ENCODE measurements at places on chromosomes 2 and 18. TPM values are rescaled to one million over a fixed set of nuclear protein-coding genes. Genes with fewer than 3 reads are reported as not detected.

GRCh38 chr2:231632559-231633142 is 40.0 kb downstream of the TEX44 start:
- no peak for DNase-seq

DNA sequence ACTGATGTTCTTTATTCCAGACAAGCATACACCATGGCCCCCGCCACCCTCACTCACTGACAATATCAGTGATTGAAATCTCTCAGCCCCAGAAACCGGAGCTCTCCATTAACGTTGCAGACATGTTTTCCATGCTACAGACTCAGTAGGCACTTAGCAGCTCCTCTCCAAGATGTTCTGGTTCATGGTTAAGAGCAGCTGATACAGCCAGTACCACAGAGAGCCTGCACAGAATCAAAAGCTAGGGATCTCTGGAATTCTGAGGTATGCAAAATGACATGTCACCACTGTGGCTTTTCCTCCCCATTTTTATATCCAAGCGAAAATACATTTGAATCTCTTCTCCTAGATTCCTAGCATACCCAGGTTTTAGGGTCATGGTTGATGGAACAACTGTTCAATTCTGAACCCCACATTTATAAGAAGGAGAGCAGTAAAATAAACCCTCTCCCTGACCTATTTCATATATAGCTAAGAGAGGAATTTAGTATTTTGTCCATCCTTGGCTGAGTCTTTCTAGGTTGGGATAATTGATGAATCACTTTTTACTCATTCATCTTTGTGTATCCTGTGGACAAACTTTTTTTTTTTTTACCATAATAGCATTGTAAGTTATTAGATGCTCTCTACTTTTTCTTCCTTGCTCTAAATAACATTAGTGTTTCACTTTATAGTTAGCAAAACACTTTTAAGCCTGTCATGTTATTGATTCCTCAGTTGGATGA is 488.4 kb upstream of the PIK3C3 start:
- no peak for DNase-seq

- DNase-seq, result no peak
Measured at GRCh38 chr2:132845339-132845738, 175.3 kb upstream of the LYPD1 start.

GRCh38 chr2:31083234-31083993 is 54.8 kb downstream of the GALNT14 start:
- no peak for DNase-seq

GRCh38 chr18:3791238-3791637 is 341.3 kb downstream of the TGIF1 start:
- DNase-seq, result no peak

The KATNAL2 gene
- total RNA-seq, result 6.3 TPM

DNA sequence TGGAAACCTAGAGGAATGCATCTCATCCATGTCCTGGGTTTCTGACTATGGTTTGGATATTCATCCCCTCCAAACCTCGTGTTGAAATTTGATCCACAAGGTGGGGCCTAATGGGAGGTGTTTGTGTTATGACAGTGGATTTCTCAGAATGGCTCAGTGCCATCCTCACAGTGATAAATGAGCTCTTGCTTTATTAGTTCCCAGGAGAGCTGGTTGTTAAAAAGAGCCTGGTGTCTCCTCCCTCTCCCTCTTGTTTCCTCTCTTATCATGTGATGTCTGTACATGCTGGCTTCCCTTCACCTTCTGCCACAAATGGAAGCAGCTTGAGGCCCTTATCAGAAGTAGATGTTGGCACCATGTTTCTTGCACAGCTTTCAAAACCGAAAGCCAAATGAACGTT is 424.3 kb downstream of the DCC start:
- DNase-seq, result no peak

GRCh38 chr2:174158003-174158402 is 90.3 kb downstream of the OLA1 start:
- DNase-seq, result no peak

The ANKRD30B gene
- 0.20 TPM for total RNA-seq

The SALL3 gene
- total RNA-seq, result under 0.01 TPM

GRCh38 chr18:10261344-10262276 is 192.8 kb upstream of the APCDD1 start:
- DNase-seq, result peak; percentile 63

GRCh38 chr2:96485751-96486651 is 19.2 kb downstream of the NEURL3 start:
- DNase-seq, result peak; percentile 25

The HOXD1 gene
- 0.30 TPM for total RNA-seq

- no peak for DNase-seq
Measured at GRCh38 chr2:239763433-239764097, 261.6 kb downstream of the NDUFA10 start.

DNA sequence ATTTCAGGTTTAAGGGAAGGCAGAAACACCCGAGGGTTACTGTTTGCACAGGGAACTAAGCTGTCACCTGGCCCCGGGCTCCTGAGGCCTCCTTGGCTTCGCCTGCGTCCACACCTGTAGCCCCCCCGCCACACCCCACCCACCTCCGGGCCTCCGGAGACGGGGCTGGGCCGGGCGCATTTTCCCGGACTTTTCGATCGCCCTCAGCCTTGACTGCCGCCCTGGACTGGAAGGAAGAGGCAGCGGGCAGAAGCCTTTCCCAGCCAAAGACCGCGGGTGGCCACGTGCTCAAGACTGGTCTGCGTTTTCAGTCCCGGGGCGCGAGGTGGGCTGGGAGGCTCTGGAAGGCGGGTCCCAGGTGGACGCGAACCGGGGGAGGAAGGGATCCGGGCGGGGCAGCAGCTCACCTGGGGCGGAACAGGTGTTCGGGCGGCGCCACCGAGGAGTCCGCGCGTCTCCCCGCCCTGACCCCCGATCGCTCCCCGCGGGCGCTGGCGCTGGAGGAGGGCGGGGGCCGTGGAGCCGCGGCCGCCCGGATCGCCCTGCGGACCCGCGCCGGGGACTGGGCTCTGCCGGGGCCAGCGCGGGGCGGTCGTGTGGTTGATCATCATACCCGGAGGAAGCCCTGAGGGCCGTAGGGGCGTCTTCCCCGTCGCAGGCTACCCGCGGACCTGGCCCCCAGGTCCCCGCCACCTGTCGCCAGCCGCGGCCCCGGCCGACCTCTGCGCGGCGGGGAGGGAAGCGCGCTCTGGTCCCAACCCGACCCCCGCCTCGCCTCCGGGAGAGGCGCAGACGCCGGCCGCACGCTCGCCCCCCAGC is 3.2 kb downstream of the ID2 start:
- no peak for DNase-seq

DNA sequence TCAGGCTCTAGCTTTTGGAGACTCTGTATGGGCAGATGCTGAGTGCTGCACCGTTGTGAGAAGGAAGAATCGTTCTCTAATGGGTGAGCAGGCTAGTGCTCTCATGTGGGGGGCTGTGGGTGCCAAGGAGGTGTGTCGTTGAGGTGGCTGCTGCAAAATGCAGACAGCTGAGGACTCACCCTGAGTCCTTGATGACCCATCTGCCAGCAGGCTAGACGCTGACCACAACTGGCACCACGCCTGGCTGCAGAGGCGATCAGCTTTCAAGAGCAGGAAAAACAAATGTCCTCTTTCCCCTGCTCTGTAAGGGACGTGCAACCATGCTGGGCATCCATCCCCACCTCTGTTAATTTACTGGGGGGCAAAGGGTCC is 48.2 kb downstream of the HAUS1 start:
- no peak for DNase-seq

DNA sequence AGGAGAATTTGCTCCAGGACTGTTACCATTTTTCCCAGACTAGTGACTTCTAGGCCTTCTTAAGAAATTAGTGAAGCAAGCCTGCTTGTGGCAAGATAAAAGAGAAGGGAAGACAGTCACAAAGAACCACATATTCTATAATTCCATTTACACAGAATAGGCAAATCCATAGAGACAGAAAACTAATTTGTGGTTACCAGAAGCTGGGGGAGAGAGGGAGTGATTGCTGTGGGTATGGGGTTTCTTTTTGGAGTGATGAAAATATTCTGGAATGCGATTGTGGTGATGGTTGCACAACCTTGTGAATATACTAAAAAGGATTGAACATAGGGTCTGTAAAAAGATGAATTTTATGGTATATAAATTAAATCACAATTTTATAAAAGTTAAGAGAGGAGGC is 37.5 kb upstream of the SIX2 start:
- DNase-seq, result no peak

- no peak for DNase-seq
Measured at GRCh38 chr18:79975043-79975442, 10.6 kb downstream of the HSBP1L1 start.

- DNase-seq, result no peak
Measured at GRCh38 chr18:63131959-63132818, 187.4 kb downstream of the BCL2 start.

The CLHC1 gene
- 13.7 TPM for total RNA-seq

The TSN gene
- total RNA-seq, result 42.0 TPM

- DNase-seq, result no peak
Measured at GRCh38 chr2:79453918-79454317, 58.9 kb upstream of the CTNNA2 start.

GRCh38 chr2:53600815-53601214 is 166.8 kb upstream of the CHAC2 start:
- no peak for DNase-seq

DNA sequence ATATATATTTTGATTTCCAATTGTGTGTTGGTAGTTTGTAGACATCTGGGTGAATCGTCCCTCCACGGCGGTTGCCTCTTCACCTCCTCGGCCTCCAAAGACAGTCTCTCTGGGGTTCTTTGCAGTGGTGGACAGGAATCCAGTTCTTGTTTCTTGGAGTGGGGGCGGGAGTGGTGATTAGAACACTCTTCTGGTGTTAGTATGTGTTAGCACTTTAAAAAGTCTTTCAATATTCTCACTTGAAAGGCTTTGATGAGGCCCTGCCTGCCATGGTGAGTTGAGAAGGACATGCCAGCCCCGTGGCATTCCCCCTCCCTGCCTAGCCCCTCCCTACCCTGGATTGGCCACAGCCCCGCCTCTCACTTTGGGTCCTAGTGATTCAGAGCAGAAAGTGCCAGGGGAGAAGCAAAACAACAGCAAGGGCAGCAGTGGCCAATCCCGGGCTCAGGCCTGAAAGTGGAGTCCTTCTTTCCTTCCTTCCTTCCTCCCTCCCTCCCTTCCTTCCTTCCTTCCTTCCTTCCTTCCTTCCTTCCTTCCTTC is 316.8 kb upstream of the HS6ST1 start:
- DNase-seq, result no peak

The NT5C1B gene
- total RNA-seq, result not detected

The PIEZO2 gene
- total RNA-seq, result 51.0 TPM

The UPP2 gene
- total RNA-seq, result not detected

DNA sequence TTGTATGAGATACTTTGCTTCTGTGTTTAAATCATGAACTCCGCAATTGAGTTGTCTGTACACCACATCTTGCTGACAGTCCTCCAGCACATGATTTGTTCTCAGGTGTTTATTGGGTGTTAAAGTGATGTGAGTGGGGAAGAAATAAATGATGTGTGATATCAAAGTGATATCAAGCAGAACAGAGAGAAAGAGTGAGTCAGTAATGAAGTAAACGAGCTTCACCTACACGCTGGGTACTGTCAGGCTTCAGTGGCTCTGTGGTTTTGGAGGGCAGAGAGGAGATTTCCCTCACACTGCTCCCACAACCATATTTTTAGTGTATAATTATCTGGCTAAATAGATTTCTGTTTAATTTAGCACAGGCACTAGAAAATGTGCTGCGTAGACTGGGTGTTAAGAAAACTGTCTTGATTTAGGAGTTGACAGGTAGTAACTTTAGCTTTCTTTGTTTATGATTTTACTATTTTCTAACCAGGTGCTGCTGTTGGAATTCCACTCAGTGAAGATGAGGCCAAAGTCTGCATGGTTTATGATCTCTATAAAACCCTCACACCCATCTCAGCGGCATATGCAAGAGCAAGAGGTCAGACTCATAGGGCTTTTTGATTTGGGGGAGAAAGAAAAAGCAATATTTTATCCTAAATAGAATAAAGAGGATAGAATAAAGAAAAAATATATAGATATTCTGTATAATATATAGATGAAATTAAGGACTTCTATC is 21.2 kb downstream of the ATIC start:
- no peak for DNase-seq

The LAMA1 gene
- 2.4 TPM for total RNA-seq

GRCh38 chr2:4499316-4500030 is 796.1 kb downstream of the DCDC2C start:
- DNase-seq, result no peak

The ODC1 gene
- 55.8 TPM for total RNA-seq

- no peak for DNase-seq
Measured at GRCh38 chr2:223697316-223697891, 95.2 kb upstream of the SCG2 start.

The GPR45 gene
- total RNA-seq, result not detected

- DNase-seq, result no peak
Measured at GRCh38 chr2:216029416-216030129, 16.2 kb upstream of the MREG start.

DNA sequence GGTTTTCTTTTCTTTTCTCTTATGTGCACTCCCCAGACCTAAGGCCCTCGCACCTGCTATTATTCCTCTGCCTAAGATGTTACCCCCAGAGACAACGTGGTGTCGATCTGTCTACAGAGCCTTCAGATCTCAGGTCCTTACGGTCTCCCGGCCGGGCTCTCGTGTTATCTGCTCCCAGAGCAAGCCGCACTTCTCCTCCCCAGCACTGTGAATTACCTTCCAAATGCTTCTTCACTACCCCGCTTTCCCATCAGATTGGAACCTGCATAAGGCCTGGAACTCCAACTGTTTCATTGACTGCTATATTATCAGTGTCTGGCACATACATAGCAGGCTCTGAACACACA is 71.2 kb upstream of the ODC1 start:
- no peak for DNase-seq

GRCh38 chr2:238730001-238730669 is 117.8 kb upstream of the TWIST2 start:
- DNase-seq, result no peak

The HK2 gene
- total RNA-seq, result 45.8 TPM

- no peak for DNase-seq
Measured at GRCh38 chr2:139260052-139260430, 479.9 kb upstream of the NXPH2 start.

DNA sequence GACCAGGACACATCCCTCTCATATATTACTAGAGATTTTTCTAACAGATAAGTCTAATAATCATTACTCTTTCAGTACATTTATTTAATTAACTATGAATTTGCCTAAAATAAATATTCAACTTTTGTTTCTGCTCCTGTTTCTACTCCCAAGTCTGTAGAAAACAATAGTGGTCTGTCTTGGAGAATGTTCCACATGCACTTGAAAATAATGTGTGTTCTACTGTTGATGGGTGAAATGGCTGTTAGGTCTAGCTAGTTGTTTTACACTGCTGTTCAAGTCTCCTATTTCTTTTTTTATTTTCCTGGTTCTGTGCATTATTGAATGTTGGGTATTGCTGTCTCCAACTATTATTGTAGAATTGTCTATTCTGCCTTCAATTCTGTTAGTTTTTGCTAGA is 47.2 kb downstream of the SPOPL start:
- no peak for DNase-seq

- DNase-seq, result no peak
Measured at GRCh38 chr2:109429567-109430328, 184.0 kb downstream of the SEPTIN10 start.
